Left colon (tissue), 2 donors: ENCODE measurements at places on chromosomes 12 and 14. TPM values are rescaled to one million over a fixed set of nuclear protein-coding genes. Genes with fewer than 3 reads are reported as not detected.

DNA sequence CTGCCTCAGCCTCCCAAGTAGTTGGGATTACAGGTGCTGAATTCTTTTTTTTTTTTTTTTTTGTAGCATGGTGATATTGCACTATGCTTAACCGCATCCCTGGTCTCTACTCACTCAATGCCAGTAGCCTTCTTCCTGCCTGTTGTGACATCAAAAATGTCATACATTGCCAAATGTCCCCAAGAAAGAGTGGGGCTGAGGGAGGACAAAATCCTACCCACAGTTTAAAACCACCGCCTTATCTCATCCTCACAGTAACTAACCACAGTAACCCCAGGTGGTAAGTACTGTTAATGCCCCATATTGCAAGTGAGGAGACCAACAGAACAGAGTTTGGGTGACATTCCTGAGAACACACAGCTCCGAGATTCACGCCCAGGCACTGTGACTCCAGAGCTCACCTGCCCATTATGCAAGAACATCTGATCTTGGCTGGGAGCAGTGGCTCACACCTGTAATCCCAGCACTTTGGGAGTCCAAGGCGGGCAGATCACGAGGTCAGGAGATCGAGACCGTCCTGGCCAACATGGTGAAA lies 19.6 kb downstream of the MORN3 start:
- DNase-seq, result no peak

GRCh38 chr12:9925705-9926393 lies 6.3 kb downstream of the CLEC2A start:
- no peak for DNase-seq

The ESPL1 gene
- 9.6 TPM for total RNA-seq

The TAS2R7 gene
- total RNA-seq, result not detected

The SLC6A15 gene
- total RNA-seq, result 0.58 TPM

DNA sequence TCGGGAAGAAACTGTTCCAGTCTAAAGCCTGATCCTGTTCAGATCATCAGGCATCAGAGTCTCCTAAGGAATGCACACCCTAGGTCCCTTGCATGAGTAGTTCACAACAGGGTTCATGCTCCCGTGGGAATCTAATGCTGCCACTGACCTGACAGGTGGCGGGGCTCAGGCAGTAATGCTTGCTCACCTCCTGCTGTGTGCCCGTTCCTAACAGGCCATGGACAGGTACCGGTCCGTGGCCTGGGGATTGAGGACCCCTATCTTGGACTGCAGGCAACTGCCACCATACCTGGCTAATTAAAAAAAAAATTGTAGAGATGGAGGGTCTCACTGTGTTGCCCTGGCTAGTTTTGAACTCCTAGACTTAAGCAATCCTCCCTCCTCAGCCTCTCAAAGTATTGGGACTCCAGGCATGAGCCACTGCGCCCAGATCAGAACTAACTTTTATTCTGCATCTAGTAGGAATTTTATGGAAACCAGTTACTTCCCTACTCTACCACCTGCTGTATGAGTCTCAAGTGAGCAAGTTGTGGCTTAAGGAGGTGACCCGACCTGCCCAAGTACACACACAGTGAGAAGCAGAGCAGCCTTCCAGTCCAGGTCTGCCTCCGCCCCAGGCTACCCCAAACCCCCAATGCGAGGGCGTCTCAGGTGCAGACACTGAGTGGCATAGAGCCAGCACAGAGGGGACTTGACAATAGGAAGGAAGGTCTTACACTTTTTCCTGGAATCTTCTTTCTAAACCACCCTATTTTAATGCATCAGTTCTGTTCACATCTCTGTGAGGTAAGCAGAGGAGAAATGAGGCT lies 2.5 kb upstream of the PAPLN start:
- DNase-seq, result no peak

The GPR68 gene
- total RNA-seq, result 0.58 TPM

- DNase-seq, result no peak
These were observed 47.7 kb upstream of the EVL start for GRCh38 chr14:100017553-100017952.

GRCh38 chr12:11882301-11883019 lies 188.3 kb upstream of the BCL2L14 start:
- DNase-seq, result peak; percentile 24

- no peak for DNase-seq
These were observed 14.1 kb downstream of the SGPP1 start for GRCh38 chr14:63713764-63714163.

The RNU4-1 gene
- total RNA-seq, result 2,662 TPM

GRCh38 chr12:57755454-57756372 lies 810 bp downstream of the MARCHF9 start:
- peak; percentile 60 for DNase-seq

DNA sequence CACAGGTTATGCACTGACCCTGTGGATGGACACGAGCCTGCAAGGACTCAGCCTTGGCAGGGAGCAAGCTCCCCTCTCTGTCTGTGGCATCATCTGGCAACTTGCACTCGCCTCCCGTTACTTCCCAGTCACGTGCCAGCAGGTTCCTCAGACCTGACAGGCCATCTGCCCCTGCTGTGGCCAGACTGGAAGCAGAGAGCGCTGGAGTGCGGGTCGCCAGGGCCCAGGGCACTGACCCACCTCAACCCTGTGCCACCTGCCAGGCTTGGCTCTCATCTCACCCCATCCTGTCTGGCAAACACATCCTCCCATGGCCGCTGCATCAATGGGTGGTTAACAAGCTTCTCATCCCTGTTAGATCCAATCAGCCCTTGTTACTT lies 28.4 kb downstream of the SLC6A12 start:
- no peak for DNase-seq

The INSM2 gene
- not detected for total RNA-seq

GRCh38 chr12:113057565-113058485 lies 1.3 kb downstream of the DTX1 start:
- no peak for DNase-seq

The OR4E2 gene
- not detected for total RNA-seq

DNA sequence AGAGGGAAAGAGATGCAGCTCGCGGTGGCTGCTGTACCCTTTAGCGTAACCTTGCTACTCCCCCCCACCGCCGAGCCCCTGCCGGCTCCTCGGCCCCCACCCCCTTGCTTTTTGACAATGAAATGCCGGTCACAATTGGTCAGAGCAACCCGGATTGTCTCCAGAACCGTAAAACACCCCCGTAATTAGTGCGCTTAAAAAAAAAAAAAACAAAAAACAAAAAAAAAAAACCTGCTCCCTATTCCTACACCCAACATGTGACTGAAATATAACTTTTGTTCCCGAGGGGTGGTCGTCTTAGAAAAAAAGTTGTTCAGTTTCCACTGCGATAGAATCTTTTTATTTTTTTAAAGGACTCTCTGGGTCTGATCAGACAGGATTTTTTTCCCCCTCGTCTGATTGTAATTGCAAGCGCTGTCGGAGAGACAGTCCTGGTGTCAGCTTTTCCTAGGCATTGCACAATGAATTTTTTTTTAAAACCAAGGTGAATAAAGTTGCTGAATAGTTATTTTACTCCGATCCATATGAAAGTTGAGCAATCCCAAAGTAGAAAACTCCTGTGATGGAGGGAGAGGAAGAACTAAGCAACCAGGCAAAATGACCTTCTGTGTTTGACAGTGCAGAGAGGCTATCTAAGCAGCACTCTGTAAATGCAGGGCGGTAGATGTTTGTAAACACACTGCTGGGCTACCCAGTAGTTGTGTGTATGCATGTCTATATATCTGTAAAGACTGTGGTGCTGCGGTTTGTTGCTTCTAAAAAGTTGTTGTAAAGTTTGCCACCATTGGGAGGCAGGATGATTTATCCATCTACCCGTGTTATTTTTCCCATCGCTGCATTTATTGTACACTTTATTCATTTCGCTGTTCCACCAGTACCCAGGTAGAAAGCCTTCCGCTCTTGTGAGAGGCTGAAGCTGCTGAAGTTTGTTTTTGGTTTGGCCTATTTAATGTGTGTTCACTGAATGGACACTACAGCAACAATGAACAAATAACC lies 1.1 kb downstream of the ETV6 start:
- no peak for DNase-seq

GRCh38 chr12:68901145-68901544 lies 31.8 kb downstream of the CPM start:
- DNase-seq, result no peak

The SLCO1B1 gene
- not detected for total RNA-seq

The CCDC38 gene
- not detected for total RNA-seq

The DPY19L2 gene
- 0.85 TPM for total RNA-seq

The ADGRD1 gene
- total RNA-seq, result 4.0 TPM

The TAS2R50 gene
- 1.2 TPM for total RNA-seq

GRCh38 chr14:78157494-78158437 lies 12.4 kb upstream of the NRXN3 start:
- no peak for DNase-seq

The TAS2R13 gene
- total RNA-seq, result 1.3 TPM

GRCh38 chr12:88946372-88946997 lies 366.2 kb upstream of the KITLG start:
- no peak for DNase-seq

- DNase-seq, result no peak
These were observed 142.8 kb upstream of the TMCC3 start for GRCh38 chr12:94793191-94793595.

GRCh38 chr14:104294628-104294982 lies 156.2 kb downstream of the KIF26A start:
- DNase-seq, result peak; percentile 44

DNA sequence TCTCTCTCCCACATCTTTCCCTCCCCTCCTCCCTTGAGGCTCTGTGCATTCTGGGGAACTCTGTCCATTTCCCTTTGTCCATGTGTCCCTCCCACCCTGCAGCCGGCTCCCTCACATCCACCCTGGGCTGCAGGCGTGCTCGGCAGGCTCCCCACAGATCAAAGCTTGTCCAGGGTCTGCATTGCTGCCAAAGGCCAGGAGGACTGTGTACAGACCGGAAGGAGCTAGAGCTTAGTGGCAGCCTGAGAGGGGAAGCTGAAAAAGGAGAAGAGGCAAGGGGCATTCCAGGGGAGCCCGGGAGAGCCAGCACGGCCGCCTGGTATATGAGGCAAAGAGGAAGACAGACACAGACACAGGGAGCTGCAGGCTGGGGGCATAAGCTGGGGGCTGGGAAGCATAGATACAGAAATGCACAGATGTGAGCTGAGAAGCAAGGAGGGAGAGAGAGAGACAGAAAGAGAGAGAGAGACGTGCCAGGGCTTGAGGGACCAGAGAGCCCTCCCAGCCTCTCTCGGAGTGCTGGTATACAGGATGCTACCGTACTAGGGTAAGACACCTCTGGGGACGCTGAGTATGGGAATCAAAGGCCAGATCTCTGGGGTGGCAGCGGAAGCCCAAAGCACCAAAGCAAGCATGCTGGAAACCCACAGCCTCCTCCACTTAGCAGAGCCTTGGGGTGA lies 3.3 kb downstream of the CD4 start:
- no peak for DNase-seq

GRCh38 chr14:22699801-22700564 lies 55.8 kb upstream of the OR6J1 start:
- DNase-seq, result no peak

The SYNE2 gene
- total RNA-seq, result 137 TPM

GRCh38 chr12:102394200-102394599 lies 86.2 kb downstream of the IGF1 start:
- no peak for DNase-seq

The CD163L1 gene
- total RNA-seq, result 9.8 TPM

DNA sequence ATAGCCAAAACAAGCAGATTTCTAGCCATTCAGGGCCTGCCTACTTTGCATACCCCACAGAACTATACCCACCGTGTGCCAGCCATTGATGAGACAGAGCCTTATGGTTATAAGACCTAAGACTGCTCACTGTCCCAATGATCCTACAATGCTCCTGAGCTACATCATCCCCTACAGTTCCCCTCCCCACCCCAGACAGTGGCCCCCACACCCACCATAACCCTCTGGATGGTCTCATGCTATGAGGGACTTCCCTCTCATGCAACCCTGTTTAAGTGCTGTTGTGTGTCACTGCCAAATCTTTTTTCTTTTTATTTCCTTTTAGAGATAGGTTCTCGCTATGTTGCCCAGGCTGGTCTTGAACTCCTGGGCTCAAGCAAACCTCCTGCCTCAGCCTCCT lies 75.9 kb downstream of the CHST11 start:
- DNase-seq, result no peak

DNA sequence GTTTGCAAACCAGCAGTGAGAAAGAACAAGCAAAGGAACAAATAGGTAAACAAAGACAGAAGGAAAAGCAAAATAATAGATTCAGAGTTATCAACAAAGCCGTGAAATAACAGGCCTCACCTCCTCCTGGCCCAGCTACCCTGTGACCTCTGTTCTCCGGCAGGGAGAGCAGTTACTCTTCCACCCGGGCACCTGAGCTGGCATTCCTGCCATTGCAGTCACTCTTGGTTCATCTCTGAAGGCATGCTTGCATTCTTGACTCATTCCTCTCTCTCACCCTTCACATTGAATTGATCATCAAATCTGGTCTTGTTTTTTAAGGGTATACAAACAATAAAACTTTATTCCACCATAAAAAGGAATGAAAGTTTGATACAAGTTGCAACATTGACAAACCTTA lies 95.1 kb downstream of the TTC8 start:
- peak; percentile 43 for DNase-seq

DNA sequence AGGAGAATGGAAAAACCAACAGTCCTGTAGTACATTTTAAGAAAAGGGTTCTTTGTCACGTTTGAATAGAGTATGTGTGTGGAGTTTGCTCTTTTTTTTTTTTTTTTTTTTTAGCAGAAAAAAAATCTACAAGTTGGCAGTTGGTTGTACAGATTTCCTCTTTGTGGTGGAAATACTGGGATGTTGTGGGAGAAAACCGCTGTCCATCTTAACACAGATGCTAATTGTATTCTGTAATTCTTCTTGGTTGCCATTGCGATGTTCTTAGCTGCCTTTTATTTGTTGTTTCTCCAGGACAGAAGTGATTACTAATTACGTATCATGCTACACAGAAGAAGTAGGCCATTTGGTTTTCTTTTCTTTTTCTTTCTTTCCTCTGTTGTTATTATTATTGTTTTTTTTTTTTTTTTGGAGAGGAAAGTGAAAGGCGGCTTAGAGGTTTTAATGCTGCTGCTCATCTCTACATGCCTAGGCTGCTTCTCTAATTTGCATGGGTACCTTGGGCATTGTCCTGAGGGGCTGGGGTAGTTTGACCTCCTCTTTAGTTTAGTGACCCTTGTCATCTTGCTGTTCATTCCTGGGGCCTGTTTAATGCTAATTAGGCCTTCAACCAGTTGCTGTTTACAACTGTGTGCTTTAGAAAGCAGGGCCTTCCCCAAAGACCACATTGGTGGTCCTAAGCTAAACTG lies 94.7 kb downstream of the TMTC2 start:
- DNase-seq, result no peak

DNA sequence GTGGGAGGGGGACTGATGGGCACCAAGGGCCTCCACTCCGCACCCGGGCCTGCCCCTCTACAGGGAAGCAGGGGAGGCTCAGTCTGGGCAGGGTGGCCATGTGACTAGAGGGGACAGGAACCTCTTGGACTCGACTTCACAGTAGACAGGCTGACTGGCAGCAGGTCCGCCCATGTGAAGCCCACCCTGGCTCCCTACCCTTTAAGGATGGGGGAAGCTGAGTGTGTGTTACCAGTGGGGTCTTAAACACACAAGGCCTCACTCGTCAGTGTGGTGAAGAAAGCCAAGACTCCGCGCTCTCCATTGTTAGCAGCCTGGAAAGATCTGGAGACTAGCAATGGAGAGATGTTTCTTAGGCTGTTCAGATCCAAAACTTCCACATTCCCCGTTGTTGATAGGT lies 52.4 kb downstream of the ANAPC7 start:
- no peak for DNase-seq

The NXPH4 gene
- not detected for total RNA-seq

GRCh38 chr12:96711364-96711763 lies 195.7 kb upstream of the NEDD1 start:
- DNase-seq, result no peak

The CCDC177 gene
- total RNA-seq, result not detected

The PRB2 gene
- total RNA-seq, result not detected

- no peak for DNase-seq
These were observed 102.7 kb downstream of the GPR135 start for GRCh38 chr14:59362513-59362912.

GRCh38 chr12:79424109-79424721 lies 266.5 kb downstream of the PAWR start:
- no peak for DNase-seq
